ENCODE measurements at places on chromosomes 16 and 17.
A peak's percentile ranks its signal among the peaks of the same experiment; 100 is the strongest.

GRCh38 chr17:2563543-2563942, 29.9 kb upstream of the PAFAH1B1 start:
- DNase-seq: no peak

- DNase-seq: no peak
Measured at GRCh38 chr17:55659661-55660060, 63.0 kb downstream of the TMEM100 start.

DNA sequence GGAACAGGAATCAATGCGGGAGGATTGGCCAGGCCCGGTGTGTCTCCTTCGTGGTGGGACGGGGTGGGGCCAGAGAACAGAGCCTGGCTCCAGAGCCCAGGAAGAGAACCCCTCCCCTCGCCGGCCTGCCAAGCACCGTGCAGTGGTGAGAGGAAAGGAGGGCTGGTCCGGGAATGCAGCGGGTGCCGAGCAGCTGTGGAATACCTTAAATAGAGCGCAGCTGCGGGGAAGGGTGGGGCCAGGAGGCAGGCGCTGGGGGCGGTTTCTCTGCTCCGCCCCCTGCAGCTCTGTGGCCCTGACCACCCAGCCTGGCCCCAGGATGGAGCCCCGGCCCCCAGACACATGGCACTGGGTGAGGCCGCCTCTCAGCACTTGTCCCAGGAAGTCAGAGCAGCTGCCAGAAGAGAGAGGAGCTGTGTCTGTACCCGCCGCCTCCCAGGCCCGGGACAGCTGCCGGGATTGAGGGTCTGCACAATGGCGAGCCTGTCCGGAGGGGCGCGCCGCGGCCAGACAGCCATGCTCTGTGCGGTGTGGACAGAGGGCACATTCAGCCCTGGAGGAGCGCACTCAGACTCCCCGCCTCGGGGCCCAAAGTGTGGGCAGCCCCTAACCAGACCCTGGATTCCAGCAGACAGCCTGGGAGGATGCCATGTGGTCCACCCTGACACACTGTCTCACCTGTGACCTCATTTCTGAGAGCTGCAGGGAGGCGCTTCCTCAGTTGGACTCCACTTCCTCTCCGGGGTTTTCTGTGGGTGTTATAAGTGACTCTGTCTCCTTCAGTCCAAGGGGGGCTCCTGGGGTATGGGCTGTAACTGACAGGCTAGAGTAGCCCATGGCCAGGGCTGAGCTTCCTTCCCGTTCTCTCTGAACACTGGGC, 268.8 kb downstream of the SEC14L1 start:
- DNase-seq: peak; percentile 51

- peak; percentile 23 for DNase-seq
Measured at GRCh38 chr17:48997103-48997826, at the start of gene IGF2BP1. TSS of gene IGF2BP1 (plus strand) at chr17:48997385. CDS start at chr17:48997746, 361 bp downstream.

DNA sequence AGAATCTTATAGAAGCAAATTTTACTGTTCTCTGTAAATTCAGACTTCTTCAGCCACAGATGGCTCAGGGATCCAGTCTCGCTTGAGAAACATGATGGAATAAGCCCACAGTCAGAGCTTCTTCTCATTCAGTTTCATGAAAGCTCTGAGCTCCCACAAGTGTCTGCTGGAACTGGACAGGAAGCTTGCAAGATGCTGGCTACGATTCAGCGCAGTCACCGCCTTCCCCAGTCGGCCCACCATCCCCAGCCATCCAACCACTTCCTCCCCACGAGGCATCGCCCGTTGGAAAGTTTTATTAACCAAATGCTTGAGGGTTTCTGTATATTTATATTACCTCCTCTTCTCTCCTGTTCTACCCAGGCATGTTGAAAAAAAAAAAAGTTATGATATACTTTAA, 171.7 kb downstream of the ZFHX3 start:
- no peak for DNase-seq

DNA sequence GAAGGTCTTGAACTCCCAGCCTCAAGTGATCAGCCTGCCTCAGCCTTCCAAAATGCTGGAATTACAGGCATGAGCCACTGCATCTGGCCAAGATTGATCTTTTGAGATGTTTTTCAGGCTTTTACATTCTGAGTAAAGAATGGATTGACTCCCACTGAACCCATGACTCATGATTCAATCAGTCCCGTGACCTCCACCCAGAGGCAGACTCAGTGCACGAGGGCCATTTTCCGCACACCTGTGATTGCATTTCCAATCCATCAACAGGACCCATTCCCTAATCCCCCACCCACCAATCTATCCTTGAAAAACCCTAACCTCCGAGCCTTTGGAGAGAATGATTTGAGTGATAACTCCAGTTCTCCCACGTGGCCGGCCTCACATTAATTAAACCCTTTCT, 40.4 kb upstream of the PRKCB start:
- no peak for DNase-seq

DNA sequence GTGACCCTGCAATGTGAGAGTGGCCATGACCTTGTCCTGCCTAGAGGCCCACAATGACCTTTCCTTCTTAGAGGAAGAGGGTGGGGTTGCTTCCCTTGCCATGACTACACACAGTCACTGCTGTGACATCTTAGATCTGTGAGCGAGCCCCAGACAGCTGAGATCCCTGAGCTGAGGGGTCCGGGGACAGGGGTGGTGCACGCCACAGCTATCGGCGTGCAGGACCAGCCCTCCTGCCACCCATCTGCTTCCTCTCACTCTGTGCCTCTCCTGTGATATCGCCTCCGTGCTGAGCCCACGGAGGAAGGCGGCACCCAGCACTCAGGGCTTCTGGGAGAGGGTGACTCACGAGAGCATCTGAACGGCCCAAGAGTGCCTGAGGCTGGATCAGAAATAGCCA, 35.2 kb downstream of the KIAA0513 start:
- DNase-seq: no peak

DNA sequence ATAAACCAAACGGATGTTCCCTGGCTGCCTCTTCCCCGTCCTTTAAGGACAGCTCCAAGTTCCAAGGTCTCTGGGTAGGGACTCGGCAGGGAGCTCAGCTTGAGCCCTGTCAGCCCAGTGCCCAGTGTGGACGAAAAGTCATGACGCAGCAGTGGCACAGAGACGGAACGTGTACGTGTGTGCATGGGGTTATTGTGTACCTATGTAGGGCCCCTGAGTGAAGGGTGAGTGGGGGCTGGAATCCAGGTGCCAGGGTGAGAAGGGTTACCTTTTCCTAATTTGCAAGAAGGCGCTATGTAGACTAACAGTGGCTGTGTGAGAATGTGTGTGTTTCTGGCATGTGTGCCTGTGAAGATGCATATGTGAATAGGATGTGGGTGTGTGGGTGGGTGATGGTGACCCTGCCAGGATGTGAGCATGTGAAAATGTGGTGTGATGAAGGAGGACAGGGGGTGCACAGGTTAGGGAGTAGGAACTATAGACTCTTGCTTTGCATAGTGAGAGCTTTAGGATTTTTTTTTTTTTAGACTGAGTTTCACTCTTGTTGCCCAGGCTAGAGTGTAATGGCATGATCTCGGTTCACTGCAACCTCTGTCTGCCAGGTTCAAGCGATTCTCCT, 6.0 kb downstream of the SCN4A start:
- DNase-seq: no peak

- no peak for DNase-seq
Measured at GRCh38 chr17:16477255-16477654, 14.7 kb downstream of the LRRC75A start.

GRCh38 chr17:73189417-73190099, 3.3 kb upstream of the COG1 start:
- DNase-seq: no peak

All from naive B cell (primary cell).